Activated CD4-positive, CD25-positive, alpha-beta regulatory T cell (primary cell): ENCODE measurements at places on chromosomes 3 and 15.

GRCh38 chr3:105322570-105323273, 44.0 kb upstream of the ALCAM start:
- DNase-seq = no peak

DNA sequence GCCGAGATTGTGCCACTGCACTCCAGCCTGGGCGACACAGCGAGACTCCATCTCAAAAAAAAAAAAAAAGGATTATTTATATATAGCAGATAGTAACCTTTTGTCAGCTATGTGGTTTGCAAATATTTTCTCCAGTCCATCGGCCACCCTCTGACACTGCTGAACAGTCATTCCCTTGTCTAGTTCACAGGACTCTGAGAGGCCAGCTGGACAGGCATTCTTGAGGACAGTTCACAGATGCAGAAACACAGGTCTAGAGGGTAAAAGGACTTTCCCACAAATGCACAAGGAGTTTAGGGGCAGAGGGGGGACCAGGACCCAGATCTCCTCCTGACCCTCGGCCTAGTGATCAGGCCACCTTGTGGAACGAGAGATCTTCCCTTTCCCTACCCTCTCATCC, 7.5 kb upstream of the TMEM40 start:
- no peak for DNase-seq

- DNase-seq = no peak
These were observed 3.3 kb upstream of the NDN start for GRCh38 chr15:23690450-23690852.

- DNase-seq = no peak
These were observed 156.5 kb downstream of the PDCD6IP start for GRCh38 chr3:33954956-33955355.

- no peak for DNase-seq
These were observed 62.2 kb downstream of the SLC15A2 start for GRCh38 chr3:121956363-121956762.

DNA sequence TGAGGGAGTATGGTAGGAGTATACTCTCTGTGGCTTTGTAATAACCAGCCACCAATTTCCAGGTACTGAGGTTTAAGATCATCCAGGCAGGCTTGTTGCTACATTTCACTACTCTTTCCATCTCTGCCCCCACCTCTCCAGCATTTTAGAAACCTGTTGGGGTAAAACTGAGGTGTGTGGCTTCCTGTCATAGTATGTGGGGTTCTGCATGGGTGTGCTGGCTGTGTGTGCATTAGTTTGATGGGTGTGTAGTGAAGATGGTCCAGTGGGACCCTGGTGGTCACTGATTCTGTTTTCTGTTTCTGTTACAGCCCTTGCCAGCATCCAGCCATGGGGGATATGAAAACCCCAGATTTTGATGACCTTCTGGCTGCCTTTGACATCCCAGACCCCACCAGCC, 34.0 kb downstream of the ZNF592 start:
- no peak for DNase-seq

DNA sequence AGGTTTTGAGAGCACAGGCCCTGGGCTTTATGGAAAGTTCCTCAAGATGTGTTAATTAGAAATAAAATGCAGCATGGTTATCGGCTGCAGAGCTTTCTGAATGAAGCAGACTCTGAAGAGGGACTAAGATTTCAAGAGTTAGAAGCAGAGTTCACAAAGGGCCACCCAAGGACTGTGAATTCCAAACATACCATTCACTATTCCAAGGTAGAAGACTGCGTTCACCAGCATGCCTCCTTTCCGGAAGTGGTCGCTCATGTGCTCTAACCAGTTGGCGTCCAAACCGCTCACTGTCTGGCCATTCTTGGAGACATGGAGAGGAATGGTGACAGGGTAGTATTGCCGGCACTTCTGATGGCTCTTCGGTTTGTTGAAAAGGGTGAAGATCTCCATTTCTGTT, 104.9 kb downstream of the OXNAD1 start:
- DNase-seq = no peak

- no peak for DNase-seq
These were observed 32.1 kb downstream of the FOXP1 start for GRCh38 chr3:71551311-71551919.

DNA sequence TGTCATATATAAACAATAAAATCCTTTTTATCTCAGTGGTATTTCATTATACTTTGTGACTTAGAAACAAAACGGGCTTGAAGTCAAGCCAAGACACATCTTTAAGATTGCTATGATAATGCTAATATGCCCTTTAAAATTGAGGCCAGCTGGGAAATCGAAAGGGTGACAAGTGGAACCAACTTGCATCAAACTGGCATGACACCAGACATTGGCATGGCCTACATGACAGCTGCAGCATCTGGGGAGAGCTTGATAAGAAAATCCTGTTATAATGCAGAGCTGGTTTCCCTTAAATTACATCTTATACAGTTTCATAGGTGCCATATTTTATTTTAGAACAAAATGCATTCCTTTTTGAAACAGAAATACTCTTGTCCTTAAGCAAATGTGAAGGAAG, 325.2 kb downstream of the ZBBX start:
- DNase-seq = no peak

- DNase-seq = no peak
These were observed 503 bp downstream of the HLTF start for GRCh38 chr3:149085828-149086231.

- DNase-seq = no peak
These were observed 572.2 kb downstream of the MECOM start for GRCh38 chr3:169091196-169091823.

- DNase-seq = no peak
These were observed 55.0 kb downstream of the GLB1 start for GRCh38 chr3:33041909-33042308.

DNA sequence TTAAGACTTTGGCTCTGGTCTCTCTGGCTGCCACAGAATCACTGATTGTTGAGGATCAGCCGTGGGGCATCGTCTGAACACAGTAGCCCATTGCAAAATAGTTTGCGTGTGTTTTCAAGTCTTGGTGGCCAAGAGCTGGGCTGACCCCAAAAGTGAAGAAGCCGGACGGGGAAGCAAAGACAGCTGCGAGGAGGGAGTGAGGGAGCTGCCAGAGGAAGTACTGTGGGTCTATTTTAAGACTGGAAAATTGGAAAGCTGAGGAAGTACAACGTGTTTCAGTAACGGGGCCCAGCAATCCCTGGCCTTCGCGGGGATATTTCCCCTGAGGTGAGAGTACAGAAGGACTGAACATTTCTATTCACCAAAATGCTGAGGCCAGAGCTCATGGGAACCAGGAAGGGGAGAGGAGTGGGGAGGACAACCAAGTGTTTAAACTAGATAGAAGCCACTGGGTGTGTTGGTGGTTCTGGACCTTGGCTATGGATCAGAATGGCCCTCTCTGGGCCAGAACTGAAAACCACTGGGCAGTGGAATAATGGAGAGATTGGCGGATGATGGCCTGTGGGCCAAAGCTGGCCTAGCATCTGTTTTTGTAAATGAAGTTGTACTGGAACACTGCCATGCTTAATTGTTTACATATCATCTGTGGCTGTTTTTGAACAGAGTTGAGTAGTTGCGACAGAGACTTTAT, 34.1 kb upstream of the LIMD1 start:
- DNase-seq = no peak

DNA sequence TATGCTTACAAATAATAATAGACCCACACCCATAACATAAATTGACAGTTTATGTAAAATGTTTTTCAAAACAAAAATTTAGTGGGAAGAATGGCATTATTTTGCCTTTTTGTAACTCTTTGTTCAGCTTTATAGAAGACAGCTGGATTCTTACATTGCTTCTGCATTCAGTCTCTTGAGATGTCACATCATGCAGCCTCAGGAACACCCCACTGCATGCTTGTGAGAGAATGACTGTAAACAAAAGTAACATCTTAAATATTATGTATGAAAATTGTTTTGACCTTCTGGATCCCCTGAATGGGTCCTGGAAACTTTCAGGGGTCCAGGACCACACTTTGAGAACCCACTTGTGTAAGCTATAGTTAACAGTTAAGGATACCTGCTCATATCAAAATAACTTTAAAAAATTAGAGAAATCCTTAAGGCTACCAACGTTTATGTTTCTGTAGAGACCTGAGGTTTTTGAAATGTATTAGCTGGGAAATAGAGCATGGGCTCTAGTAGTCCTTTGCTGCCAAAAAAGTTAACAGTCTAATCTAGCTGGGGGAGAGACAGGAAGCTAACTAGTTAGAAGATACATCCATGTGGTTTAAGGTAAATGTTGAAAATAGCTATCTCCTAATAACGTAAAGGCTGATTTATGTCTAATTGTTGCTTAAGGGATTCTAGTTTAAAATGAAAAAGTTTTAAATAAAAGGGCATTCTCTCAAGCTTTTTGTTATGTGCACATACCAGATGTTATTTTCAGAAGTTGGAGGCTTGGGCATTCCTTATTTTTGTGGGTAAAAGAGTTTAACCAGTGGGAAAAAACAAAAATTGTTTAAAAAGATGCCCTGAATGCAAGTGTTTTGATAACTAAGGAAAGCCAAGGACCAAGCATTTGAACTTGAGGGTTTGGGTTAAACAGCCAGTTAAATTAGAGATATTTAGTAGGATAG, 3.8 kb downstream of the USP3 start:
- DNase-seq = no peak

DNA sequence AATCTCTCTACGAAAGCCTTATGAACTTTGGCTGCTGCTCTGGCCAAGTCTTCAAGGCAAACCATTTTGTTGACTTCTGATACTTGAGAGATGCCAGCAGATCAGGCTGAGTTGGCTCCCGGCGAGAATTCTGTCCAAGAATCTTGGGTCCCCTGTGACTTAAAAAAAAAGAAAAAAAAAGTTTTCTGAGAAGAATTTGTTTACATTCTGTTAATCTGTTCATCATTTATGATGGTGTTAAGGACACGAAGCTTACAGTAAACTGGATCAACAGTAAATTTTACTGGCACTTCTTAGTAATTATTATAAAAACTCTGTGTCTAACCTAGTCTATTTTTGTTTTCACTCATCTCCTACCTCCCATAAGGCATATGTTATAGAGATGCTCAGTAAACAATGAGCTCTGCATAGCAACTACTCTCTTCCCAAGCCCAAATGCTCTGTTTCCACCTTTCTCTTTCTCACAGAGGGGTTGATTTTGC, 320.9 kb upstream of the RASGRP1 start:
- no peak for DNase-seq

GRCh38 chr15:32636908-32637567, 4.5 kb upstream of the SCG5 start:
- no peak for DNase-seq

GRCh38 chr3:147403511-147403910, 2.8 kb downstream of the ZIC4 start:
- no peak for DNase-seq

DNA sequence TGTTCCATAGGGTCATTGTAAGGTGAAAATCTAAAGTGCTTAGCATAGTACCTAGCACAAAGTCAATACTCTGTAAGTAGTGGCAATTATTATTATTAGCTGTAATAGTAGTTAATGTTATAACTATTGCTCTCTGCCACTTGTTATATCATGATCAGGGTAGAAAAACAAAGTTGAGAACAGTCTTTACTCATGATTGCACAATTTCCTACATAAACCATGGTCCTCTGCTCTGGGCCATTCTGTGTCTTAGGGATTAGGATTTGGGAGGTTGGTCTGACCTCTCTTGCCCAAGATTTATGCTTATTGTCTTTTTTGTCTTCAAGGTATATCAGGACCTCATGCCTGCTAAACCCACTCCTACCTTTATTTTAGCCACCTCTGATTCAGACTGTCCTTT, 4.3 kb upstream of the LRRC58 start:
- no peak for DNase-seq

GRCh38 chr3:191238321-191238817, 39.3 kb downstream of the OSTN start:
- no peak for DNase-seq

DNA sequence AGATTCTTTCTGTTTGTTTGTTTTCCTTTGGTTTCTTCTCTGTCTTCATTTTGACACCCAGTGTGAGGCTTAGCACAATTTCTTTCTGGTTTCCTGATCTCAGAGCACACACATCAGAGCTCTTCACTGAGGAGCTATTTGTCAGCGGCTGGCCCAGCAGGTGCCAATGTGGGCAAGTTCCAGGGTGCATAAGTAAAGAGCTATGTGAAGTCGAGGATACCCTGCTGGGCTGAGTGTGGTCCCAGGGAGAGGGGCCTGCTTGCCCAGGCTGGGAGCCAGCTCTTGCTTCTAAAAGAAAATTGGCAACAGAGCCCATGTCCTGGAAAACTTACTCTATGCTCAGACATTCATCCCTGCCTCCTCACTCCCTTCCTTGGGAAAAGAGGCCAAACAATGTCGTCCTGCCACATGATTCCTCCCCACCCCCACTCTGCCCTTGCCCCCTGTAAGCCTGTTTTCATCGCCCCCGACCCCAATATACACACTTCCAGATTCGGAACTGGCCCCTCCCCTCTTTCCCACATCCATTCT, 101.2 kb downstream of the ST8SIA2 start:
- no peak for DNase-seq

DNA sequence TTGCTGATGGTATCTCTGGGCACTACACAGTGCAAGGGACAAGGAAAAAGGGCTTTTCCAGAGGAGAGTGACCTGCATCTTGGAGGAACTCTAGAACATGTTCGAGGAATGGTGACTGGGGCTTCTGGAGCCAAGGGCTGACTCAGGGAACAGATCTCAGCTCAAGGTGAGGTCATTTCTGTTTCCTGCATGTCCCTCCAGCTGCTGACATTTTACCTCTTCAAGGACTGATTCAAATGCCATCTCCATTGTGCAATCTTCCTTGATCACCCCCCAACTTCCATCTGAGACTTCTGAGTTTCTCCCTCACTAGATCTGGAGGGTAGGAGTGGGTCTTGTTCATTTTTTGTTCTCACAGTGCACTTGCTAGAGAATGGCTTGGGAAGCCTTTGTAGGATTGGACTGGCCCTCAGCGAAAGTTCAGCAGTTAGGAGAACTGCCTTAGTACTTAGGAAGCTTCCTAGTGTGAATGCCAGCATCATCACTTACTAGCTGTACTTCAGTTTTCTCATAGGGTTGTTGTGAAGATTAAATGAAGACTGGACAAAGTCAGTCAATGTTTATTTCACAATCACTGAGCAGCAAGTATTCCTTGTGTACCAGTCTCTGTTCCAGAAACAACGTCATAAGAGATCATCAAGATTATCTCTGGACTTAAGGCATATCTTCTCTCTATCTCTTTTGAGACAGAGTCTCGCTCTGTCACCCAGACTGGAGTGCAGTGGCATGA, 2.6 kb upstream of the IDH3A start:
- no peak for DNase-seq

- no peak for DNase-seq
These were observed 20.5 kb upstream of the RGMA start for GRCh38 chr15:93109336-93110102.

DNA sequence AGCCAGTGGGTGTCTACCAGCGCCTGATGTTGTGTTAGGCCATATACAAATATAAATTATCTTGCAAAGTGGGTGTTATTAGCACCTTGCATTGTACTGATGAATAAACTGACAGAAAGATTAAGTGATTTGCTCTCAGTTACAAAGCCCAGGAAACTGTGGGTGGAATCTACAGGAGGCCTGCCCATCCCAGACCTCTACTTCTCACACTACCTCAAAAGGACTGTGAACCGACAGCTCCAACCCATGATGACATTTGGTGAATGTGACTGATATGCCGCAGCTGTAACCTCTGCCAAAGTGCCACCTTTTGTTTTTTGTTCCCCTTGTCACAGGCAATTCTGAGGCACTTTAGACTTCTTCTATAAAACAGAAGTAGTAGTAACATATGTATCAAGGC, 43.7 kb upstream of the KCNMB2 start:
- no peak for DNase-seq

- DNase-seq = no peak
These were observed 110.8 kb downstream of the BBX start for GRCh38 chr3:107633327-107634098.
